ENCODE measurements at places on chromosomes 6 and 20.

DNA sequence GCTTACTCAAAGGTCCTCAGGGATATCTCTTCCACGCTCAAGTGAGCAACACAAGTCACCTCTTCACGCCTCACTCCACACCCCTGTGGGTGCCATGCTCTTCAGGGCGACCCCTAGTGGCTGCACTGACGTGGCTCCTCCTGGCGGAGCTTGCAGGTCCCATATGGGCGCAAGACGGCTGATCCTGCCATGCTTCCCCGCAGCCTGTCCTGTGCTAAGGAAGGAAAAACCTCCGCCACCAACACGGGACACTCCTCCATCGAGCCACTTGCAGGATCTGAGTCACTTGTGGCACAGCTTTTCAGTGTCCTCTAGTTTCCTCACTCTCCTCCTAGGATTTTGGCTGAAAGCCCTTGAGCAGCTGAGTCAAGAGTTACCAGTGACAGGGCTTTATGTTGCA is 90.7 kb downstream of the KHDC1L start:
- no peak for DNase-seq

DNA sequence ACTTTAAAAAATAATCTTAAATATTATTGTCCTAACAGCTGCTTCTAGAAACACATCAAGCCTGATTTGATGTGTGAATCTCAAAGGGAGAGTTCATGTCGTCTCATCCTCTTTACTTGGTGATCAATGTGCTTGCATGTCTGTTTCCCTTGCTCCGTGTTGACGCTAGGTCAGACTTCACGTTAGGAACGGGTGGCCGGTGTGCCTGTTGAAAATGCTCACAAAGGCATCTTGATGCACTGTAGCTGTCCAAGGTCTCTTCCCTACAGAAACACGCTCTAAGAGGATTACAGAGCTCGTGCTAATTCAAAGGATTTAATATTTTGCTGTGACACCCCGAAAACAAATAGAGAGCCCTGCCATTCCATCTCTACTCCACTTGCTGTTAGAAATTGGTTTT is 84.6 kb downstream of the ID4 start:
- no peak for DNase-seq

DNA sequence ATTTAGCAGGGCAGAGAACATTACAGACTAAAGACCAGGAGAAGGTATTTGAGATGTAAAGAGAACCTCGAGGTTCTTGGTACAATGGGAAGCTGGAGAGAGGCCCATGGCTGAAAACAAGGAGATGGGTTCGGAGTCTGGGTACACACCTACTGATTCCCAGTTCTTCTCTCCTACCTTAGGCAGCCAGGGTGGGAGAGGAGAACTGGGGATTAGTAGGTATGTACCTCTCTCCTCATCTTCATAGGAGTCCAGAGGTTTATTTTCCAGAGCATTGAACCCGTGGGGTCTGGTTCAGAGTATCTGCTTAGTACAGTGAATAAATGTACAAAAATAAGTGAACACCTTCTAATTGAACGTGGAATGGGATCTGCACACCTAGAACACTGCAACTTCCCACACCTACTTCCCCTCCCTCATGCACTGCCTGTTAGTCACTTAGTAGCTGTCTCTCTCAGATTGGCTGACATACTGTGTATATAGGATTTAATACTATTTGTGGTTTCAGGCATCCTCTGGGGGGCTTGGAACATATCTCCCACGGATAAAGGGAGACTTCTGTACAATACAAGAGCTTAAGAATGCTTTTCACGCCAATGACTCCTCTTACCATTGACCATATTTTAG is 23.5 kb upstream of the NUP153 start:
- no peak for DNase-seq

DNA sequence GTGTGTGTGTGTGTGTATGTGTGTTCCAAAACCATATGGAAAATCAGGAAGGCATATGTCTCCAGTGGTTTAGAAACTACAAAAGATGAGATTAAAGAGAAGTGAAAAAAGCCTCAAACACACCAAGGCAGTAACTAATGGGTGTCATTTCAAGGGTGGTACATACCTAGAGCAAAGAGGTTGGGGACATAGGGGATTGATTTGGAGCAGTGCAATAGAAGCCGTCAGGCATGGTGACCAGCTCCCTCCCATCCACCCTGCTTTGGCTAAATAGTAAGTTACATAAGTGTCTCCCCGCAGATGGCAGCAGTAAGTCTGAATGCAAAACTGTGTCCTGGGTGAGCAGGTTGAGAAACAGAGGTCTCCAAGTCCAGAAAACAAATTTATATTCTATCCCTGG is 10.4 kb upstream of the ELMO2 start:
- no peak for DNase-seq

DNA sequence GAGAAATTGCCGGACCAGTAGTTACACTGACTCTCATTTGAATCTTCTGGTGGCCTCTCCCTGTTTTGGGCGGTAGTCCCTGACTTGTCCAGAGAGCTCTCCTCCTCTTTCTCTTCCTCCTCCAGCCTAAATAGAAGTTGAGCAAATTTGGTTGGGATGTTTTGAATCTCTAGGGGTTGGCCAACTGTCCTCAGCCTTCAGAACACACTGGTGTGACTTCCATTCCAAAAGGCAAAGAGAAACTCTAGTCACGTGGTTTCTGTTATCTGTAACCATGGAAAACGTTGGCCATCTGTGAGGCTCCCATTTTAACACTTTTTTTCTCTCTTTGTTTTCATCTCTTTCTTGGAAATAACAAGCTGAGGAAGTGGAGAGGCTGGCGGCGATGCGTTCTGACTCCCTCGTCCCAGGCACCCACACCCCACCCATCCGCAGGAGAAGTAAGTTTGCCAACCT is 275.3 kb downstream of the TBC1D7 start:
- DNase-seq, result no peak

- DNase-seq, result peak; percentile 69
These were observed 96.1 kb downstream of the NUS1 start for GRCh38 chr6:117771403-117771802.

DNA sequence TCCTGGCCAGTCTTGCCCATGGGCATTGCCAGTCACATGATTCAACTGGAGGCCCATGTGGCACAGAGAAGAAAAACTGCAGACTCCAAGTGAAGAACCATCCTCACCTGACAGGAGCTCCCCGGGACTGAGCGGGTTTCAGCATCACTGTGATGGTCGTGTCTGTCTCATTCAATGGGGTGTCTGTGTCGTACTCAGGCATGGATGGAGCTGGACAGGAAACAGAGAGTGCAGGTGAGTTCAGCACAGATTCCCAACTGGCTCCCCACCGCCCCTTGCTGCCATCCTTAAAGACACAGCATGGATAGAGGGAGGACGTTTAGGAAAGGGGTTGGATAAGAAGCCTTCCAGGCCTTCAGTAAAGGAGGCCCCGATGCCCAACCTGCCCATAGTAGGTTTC is 732.3 kb upstream of the CHD6 start:
- DNase-seq, result no peak

DNA sequence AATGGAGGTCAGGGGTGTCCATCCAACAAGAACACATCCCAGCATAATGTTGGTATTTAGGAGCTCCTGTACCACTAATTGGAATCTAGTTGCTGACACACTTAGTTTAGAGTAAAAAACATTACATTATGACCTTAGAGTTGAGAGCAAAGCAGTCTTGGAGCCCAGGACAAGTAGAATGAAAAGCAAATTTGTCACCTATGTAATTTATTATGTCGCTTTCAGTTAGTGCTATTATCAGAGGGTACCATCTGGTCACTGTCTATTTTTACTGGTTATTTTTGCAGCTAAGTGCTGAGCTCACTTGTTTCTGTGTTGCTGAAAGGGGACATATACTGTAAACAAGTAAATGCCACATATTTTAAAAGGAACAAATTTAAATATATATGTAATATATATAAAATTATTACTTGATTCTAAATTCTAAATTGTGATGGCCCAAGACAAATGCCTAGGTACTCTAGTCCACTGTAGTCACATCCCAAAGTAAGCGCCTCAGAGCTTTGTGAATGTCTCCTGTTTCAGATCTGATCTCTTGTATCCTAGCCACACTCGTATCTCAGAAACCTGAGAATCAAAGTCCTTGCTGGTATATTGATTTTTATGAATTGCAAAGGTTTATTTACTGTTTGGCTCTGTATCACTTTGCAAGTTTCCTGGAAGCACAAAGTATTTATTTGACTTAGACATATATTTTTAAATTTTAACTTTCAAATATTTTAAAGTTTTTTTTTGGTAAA is 148.6 kb upstream of the MAN1A1 start:
- no peak for DNase-seq

- no peak for DNase-seq
These were observed 81.9 kb downstream of the FIG4 start for GRCh38 chr6:109772883-109773431.

GRCh38 chr6:148572676-148573335 is 174.0 kb upstream of the UST start:
- DNase-seq, result no peak

DNA sequence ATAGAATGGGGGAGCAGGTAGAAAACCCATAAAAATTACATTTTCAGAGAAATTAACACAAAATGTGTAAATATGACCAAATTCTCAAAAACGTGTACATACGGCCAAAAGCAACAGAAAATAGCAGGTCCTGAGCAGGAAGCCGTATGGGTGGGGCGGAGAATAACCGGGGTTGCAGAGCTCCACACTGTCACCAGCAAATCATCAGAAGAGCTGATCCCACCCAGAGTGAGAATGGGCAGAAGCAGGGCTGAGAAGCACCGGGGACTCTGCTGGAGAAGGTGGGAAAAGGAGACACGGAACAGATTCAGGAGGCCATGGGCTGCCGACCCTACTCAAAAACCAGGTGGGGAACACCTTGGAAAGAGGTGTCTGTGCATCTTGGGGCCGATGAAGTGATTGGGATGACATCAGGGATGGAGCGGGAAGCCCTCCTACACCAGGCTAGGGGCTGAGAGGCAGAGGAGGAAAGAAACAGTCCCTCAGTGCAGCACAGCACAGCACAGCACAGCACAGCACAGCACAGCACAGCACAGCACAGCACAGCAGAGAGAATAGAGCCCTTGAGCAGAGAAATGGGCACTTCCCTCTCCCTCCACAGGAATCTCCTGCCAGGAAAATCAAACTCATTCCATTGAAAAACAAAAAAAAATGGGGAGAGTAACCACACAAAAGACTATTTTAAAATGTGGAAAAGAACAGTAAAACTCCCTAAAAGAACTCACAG is 22.3 kb downstream of the STX7 start:
- DNase-seq, result no peak

GRCh38 chr20:34621036-34621343 is 55.9 kb downstream of the PIGU start:
- no peak for DNase-seq

DNA sequence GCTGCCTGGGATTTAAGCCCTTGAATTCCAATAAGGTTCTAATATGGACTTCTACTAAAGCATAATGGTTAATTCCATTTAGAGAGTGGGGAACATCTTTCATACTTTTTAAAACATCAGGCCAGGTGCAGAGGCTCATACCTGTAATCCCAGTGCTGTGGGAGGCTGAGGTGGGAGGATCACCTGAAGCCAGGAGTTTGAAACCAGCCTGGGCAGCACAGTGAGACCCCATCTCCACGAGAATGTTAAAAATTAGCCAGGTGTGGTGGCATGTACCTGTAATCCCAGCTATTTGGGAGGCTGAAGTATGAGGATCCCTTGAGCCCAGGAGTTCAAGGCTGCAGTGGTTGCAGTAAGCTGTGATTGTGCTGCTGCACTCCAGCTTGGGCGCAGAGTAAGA is 35.0 kb downstream of the E2F3 start:
- DNase-seq, result no peak

GRCh38 chr6:52019092-52019491 is 68.3 kb downstream of the PKHD1 start:
- DNase-seq, result no peak

DNA sequence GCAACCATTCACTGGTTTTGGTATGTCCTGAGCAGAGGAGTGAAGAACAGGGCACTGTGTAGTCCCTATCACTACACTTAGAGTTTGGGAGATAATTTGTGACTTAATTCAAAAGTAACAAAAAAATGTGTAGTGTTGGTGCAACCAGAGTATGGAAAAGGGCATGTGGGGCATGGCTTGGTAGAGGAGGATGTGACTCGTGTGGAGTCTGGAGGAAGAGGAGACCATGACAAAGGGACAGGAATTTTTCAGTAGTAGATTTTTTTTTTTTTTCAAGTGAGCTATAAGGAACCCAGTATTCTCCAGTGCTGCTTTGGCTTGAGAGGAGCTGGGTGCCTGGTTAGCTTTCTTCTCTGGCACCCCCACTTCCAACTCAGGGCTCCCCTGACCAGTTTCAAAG is 5.1 kb downstream of the MTRES1 start:
- no peak for DNase-seq

GRCh38 chr6:38955861-38956260 is 92.7 kb upstream of the GLP1R start:
- no peak for DNase-seq

DNA sequence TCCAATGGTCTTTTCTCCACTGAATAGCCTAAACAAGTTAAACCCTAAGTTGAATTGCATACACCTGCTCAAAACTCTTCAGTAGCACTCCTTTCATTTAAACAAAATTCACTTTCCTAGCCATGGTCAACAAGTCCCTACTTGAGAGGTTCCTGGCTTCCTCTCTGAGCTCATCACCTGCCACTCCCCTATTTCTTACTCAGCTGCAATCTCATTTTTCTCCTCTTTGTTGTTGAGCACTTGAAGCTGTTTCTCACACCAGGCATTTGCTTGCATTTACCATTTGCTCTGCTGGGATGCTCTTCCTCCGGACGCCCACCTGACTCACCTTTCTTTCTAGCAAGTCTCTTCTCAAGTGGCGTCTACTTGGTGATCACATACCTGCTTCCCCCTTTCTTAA is 38.5 kb downstream of the EDN1 start:
- no peak for DNase-seq

DNA sequence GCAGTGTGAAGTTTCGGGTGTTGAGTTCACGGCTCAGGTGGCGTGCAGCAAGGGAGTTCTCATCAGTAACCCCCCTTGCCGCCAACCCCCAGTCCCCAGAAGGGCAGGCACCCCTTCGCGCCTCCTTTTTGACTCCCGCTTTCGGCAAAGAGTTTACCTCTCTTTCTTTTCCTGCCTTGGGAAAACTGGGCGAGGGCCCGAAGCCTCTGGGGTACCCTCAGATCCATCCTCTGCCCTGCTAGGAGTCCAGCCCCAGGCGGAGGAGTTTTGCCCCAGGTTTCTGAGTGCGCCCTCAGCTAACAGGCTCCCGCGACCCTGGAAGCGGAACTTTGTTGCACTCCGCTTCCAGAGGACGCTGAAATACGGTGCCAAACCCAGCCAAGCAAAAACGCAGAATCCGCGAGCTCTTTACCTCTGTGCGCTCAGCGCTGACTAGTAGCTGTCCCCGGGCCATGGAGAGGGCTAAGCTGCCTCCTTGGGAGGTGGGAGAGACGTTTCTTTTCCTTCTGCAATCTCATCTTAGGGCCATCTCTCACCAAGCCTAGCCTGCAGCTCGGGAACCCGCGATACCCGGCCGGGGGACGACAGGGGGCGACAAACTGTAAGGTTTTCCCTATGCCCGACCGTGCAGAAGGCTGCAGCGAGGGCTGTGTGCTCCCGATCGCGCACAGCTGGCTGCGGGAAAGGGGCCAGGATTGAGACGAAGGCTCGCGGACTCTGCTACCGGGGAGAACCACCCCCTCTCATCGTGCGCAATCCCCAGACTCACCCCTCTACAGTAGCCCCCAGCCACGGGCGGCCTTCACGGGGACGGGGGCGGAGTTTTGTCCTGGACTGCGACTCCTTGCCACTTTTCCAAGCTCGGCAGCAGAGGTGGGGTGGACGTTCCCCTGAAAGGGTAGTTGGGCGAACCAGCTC is 2.7 kb upstream of the PAX1 start:
- peak; percentile 8 for DNase-seq

Data from inflammatory macrophage (primary cell).